ENCODE measurements at places on chromosomes 4 and X.

GRCh38 chr4:40552536-40552935 lies 77.1 kb downstream of the RBM47 start:
- DNase-seq = no peak

- DNase-seq = no peak
Observed at GRCh38 chrX:6223516-6223915, 5.2 kb downstream of the NLGN4X start.

DNA sequence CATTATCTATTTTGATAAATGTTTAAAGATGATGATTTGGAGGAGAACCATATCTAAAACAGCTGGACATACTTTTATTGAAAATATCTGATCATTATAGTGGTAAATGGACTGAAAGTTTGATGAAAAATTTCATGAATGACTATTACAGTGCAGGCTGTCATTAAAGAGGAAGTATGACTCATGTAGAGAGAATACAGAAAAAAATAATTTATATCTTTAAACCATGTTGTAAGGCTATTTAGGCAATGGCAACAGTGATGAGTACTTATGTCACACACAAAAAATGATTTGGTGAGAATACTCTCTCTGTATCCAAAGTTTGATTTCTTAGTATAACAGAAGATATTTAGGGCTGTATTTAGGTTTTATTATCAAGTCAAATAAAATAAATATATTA lies 3.9 kb upstream of the GLRB start:
- no peak for DNase-seq

DNA sequence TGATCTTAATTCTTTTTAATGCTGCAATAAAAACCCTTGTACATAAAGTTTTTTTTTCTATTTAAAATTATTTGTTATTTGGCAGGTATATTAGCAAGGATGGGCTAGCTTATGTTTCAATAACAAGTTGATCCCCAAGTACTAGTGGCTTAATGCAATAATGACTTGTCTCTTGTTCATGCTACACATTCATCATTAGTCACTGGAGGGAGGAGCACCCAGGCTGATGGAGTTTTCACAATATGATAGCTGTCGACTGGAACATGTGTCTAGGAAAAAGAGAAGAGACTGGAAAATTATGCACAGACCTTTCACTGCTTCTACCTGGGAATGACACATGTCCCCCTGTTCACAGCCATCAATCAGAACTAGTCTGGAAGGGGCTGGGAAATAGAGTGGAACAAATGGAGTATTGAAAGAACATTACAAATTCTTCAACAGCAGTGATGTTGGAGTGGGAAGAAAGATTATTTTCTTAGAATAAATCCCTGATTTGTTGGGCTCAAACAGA lies 387.9 kb upstream of the RPS6KA3 start:
- DNase-seq = no peak

DNA sequence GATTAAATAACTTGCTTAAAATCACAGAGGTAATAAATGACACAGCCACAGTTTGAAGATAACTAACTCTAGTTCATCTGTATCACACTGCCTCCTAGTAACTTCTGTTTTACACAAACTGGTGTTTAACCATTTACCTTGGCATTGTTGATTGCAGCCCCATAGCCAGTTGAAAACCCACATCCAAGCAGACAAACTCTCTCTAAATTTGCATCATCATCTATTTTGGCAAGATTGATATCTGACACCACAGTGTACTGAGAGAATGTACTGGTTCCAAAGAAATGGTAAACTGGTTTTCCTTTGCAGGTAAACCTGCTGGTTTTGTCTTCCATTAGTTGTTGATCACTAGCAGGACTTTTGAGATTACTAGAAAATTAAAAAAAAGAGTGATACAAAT lies 7.8 kb downstream of the ADH4 start:
- DNase-seq = no peak

- DNase-seq = no peak
Observed at GRCh38 chr4:128241425-128241913, 46.1 kb downstream of the PGRMC2 start.

- DNase-seq = no peak
Observed at GRCh38 chr4:165248102-165248501, 40.7 kb downstream of the KLHL2 start.

GRCh38 chr4:36773467-36773866 lies 471.1 kb upstream of the NWD2 start:
- DNase-seq = no peak

- no peak for DNase-seq
Observed at GRCh38 chr4:123343400-123344041, 53.1 kb upstream of the SPRY1 start.

DNA sequence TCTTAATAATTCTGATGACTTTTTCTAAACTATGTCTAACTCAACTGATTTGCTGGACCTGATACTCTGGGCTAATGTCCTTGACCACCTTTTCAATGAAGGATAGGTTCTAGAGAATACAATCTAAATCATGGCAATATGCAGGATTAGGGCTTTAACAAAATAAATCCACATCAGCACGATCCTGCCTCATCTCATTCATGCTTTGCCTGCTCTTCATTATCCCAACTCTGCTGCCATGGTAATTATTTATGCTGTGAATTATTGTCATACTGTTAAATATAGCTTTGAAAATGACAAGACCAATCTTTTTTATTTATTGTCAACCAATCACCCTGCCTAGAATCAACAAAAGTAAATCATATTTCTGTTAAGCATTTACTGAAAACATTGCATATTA lies 2176.7 kb upstream of the AGA start:
- no peak for DNase-seq

DNA sequence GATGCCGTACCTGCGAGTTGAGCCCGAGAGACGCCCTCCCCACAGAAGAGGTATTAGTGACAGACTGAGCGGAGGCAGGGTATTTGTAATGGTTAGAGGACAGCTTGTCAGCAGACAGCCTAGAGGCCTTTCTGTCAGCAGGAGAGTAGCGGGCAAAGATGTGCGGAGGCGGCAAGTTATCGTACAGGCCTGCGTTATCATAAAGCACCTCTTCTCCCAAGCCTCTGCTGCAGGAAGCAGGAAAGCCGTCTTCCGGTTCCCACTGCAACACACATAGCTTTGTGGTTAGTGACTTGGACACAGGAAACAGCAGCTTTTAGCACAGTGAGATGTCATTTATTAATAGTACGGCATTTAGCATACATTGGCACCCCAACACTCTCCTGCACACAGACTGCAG lies 158.3 kb downstream of the AFAP1 start:
- DNase-seq = no peak

DNA sequence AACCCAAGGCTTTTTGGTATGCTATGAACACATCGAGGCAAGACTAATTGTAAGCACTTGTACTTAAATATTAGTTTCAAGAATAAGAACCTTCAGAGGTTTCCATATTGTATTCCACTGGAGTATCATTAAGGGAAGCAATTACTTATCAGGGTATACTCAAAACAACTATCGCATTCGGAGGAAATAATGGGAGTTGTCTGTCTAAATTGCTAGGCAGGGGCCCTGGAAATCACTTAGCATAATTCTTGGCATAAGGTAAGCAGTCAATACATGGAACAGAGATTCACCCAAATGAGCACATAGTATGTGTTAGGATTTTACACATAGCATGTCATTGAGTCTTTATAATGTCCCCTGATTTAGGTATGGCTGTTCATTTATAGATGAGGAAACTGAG lies 249.4 kb downstream of the DHX15 start:
- DNase-seq = no peak

DNA sequence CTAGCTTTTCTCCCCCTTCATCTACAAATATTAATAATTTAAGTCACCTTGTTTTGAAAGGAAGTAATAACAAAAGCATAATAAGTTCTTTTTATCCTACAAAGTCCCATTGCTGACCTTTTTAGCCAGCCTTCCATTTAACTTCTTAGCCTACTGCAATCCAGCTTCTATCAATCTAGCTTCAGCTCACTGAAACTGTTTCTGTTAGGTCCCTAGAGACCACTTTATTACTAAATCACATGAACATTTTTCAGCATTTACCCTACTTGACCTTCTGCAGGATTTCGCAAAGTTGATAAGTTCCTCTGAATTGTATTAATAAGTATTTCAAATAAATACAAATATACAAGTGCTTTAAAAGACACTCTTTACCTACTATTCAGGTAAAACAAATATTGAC lies 186.5 kb downstream of the ANTXR2 start:
- DNase-seq = no peak

DNA sequence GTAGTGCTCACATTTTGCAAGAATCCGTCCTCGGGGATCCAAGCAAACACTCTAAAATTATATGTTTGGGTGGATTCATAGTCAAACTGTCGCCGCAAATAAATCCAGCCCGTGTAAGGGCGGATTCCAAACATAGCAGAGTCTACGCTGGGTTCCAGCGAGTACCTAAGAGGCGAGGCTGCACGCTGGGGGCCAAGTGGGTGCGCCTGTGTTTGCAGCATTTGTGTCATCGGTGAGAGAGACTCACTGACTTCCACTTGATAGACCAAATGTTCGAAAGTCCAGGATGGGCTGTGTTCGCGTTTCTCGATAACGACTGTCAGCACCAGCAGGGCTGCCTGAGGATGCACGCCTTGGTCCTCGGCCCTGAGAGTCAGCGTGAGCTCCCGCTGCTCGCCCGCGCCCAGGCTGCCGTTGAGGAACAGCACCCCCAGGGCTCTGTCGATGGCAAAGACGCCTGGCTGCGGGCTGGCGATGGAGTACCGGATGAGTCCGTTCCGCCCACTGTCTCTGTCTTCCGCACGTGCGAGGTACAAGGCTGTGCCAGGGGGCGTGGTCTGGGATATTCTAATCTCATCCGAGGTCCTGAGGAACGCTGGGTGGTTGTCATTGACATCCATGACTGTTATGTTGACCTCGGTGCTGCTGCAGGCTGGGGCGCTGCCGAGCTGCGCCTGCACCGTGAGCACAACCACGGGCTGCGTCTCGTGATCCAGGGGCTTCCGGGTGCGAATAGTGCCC lies 158.7 kb downstream of the DCHS2 start:
- DNase-seq = peak; percentile 53

- DNase-seq = no peak
Observed at GRCh38 chr4:118373614-118374255, 20.9 kb upstream of the PRSS12 start.

- no peak for DNase-seq
Observed at GRCh38 chr4:70654605-70655011, 11.7 kb downstream of the JCHAIN start.

DNA sequence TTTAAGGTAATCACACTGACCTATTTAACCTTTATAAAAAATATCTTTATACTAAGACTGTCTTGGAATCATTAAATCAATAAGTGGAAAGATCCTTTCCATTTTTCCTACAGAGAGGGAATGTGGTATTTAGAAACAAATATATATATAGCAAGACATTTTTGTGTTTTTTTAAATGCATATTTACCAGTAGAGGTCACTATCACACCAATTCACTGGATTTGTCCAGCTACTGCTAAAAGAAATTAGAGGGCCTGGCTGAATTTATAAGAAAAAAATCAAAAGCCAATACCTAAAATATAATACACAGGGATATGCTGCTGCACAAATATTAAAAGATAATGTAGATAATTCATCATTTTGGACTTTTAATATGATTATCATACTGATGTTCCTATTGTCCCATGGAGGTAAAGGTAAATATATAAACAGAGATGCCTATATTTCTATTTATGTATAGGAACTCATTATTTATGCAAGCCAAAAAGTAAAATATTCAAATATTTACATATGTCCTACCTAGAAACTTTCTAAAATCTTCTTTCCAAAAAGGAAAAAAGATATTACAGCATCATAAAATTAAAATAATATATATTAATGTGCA lies 69.5 kb downstream of the PDE5A start:
- peak; percentile 12 for DNase-seq

- no peak for DNase-seq
Observed at GRCh38 chr4:43766648-43767047, 682.0 kb downstream of the KCTD8 start.

- DNase-seq = no peak
Observed at GRCh38 chr4:180937083-180937482, 1306.1 kb upstream of the TENM3 start.

GRCh38 chrX:34585561-34585960 lies 71.5 kb downstream of the TMEM47 start:
- DNase-seq = no peak

- DNase-seq = no peak
Observed at GRCh38 chr4:183905593-183906488, 734 bp downstream of the STOX2 start.

DNA sequence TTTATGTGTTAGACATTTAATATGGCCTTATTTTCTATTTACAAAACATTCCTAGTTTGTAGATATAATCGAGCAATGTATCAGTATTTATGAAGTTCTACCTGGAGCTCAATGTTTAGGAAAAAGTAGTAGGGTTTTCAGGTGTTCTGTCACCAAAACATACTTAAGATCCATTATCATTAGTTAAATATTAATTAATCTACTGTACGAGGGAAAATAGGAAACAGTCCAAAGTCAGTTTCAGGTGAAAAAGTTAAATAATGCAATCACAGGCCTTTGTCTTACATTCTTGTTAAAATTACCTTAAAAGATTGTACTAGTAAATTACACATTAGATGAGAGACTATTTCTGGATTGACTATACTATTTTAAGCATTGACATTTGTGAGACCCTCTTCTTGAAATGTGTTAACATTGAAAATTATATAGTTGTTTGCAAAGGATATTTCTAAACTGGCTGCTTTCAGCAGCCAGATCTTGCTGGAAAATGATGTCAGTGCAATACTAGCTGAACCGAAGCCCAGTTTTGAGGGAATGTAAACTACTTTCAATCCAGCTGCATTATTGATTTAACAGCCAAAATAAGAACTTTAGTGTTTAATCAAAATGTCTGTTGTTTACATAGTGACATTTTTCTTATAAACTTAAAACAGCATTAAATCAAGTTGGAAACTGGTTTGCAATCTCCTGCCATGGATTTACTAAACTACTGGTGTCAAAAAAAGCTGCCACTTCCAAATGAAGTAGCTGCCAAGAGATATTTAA lies 19.3 kb downstream of the GUCY1B1 start:
- DNase-seq = no peak

- no peak for DNase-seq
Observed at GRCh38 chrX:35890699-35891098, 28.8 kb upstream of the CFAP47 start.

DNA sequence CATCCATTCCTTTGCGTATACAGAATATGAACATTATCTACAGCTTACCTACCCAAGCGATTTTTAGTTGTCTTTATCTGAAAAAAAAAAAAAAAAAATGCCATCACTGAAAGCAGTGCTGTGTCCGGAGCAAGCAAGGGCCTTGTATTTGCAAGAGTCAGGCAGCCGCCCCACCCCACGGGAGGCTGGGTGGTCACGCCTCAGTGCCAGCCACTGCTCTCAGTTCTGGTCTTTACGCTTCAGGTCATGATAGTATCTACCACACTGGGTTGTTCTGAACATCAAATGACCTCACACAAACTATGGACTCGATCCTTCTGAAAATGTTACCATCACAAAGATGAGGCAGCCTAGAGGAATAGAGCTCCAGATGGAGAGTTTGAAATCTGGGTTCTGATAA lies 62.7 kb upstream of the HELT start:
- DNase-seq = no peak

DNA sequence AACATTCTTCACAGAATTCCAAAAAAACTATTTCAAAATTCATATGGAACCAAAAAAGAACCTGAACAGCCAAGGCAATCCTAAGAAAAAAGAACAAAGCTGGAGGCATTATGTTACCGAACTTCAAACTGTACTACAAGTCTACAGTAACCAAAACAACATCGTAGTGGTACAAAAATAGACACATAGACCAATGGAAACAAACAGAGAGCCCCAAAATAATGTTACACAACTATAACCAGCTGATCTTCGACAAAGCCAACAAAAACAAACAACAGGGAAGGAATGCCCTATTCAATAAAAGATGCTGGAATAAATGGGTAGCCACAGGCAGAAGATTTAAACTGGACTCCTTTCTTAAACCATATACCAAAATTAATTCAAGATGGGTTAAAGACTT lies 1189.6 kb downstream of the PCDH18 start:
- no peak for DNase-seq

- no peak for DNase-seq
Observed at GRCh38 chr4:120915336-120915735, 7.2 kb downstream of the PRDM5 start.
